ENCODE measurements at places on chromosomes 2 and 18.

DNA sequence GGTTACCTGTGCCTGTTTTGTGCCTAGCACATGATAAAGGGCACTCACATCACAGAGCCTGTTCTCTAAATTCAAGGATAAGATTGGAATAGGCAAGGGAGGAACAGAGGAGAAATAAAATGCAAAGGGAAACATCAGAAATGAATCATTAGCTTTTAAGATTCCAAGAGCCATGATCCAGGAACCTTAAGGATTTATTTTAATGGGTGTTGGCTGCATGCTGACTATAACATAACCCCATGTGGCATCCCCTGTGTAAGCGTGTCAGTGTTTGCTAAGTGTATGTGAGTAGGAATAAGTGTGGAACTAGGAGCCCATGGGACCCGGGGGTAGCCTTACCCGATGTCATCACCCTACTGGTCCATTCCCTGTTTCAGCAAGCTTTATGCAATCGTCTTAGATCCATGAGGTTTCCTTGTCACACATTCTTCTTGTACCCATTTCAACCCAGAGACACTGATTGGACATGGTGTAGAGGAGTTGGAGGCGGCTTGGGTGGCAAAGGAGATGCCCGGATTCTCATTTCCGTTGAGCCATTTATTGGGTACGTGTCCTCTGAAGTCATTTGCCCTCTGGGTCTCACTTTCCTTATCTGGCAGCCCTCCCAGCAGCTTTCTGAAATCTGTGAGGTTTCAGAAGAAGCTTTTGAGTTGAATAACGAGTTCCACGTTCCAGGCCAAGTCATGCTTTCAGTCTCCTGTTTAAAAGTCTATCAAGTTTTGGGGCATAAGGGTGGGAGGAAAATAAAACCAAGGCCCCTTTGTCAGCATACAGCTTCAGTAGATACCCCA is 117.0 kb downstream of the MGAT5 start:
- DNase-seq, result no peak

DNA sequence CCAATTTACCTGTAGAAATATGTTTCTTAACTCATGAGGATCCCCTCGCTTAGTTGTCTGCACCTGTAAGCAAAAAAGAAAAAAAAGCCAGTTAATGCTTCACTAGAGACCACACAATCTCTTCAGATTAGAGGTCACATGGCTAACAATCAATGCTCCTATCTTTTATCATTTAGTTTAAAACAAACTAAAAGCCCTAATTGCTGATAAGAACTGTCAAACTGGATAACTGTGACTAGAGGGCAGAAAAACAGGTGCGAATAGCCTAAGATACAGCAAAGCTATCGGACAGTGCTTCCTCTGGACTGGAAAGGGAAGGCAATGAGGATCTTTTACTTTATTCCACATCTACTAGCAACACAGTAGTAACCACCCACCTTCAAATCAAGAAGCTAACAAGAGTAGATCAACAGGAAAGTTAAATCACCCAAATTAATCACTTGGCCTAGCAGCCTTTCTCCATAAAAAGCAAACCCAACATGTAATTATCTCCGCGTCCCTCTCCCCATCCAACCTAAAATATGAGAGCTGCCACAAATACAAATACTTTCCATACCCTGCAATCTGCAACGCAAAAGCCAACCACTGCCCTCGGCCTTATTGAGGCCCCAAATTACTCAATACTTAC is 734 bp downstream of the SLC25A12 start:
- DNase-seq, result no peak

- DNase-seq, result no peak
These were observed 451.4 kb downstream of the TNS1 start for GRCh38 chr2:217551252-217551899.

DNA sequence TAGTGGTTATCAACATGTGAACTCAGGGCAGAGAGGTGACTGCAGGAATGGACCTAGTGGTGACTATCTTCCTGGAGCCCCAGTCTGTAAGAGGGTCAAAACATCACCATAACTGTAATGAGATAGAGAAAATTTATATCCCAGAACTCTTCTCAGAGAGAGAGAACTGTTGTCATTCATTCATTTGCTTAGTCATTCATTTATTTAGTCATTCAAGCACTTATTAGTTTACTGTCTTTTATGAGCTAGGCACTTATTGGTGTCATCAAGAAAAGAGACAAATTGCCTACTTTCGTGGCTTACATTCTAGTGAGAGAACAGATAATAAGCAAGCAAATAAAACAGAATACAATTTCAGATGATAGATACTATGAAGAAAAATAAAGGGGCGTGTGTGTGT is 34.1 kb downstream of the DOK1 start:
- DNase-seq, result no peak

DNA sequence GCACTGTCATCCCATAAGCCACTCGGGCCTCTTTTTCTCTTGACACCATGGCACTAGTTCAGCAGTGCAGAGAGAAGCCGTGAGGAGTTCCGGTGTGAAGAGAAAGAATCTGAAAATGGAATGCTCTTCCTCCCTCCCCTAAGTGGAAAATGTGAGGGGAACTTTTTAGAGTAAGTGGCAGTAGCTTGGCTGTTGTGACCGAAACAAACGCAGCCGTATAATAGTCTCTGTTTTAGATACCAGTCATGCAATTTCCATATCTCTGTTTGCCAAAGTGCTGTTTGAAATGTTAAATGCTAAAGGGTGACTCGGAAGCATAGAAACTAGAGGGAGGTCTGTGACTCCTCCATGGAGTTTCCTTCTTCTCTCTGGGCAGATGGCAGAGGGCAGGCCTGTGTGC is 122.9 kb downstream of the MTCL1 start:
- no peak for DNase-seq

DNA sequence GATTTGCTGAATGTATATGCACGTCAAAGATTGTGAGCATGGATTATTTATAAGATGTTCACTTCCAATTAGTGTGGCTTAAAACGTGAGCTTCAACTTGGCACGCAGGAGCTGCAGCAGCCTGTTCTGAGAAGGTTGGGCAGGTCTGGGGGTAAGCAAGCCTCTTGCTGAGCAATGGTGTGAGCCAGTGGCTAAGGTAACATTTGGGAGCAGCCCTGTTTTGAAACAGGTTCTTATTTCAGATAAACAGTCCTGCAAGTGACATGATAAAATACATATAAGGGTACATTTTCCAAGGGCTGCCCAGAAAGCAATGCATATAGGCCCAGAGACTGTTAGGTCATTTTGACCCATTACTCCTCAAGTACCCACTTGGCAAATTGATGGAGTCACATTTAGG is 415.3 kb downstream of the ZNF521 start:
- no peak for DNase-seq

- peak; percentile 24 for DNase-seq
These were observed 226.2 kb upstream of the TNP1 start for GRCh38 chr2:217086038-217086522.

DNA sequence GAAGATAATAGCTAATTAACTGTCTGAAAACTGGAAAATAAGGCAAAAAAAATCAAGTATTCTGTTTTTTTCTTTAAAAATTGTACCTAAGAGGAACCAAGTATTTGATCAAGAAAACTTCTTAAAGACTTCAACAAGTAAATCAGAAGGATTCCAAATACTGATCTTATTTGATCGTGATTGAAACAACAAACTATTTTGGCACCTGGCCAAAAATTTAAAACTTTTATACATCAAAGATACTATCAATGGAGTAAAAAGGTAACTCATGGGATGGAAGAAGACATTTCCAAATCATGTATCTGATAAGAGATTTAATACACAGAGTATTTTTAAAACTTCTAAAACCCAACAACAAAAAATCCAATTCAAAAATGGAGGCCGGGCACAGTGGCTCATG is 46.7 kb downstream of the CFAP210 start:
- DNase-seq, result no peak

DNA sequence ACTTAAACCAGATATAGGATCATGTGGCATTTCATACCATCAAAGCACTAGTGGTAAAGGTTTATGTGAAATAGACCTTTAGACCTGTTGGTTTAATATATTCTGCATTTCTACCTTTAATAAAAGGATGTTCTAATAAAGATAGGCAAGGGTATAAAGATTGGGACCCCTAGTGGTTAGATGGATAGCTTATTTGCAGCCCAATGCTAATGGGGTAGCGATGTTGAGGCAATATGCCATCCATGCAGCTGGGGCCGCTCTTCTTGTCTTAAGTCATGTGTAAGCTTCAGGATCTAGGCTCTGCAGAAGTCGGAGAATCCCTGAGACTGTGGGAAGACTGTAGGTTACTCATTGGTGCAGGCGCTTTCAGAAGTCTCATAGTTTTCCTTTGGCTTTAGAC is 114.9 kb downstream of the ICOS start:
- no peak for DNase-seq

DNA sequence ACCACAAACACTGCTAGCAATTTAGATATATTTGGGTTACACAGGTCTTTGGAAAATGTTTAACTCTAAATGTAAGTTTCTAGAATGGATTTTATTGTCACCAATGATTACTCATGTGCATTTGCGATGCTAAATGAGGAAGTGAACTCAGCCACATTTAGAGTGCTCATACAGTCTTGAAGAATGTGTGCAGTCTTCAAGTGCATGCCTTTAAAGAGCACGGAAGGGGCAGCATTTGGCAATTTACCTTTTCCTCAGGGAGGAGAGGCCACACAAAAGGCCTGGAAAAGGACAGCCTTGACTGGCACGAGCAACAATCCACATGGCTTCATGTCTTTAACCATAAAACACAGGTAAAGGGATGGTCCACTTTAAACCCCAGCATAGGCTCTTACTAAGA is 78.5 kb upstream of the STK17B start:
- DNase-seq, result no peak

DNA sequence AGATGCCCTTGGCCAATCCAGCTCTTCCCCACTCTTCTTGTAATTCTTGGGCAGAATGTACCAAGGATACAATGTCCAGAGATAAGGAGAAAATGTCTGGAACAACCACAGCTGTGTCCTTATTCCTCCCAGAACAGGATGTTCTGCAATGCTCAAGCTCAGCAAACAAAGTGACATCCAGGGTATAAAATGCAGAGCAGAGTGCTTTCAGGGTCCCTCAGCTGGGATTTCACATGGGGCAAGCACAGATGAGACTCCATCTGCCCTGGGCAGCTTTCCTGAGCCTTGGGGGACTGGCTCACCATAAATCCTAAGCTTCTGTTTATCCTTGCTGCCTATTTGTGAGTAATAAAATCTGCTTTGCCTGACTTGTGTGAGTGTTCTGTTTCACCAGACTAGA is 127.4 kb downstream of the VAPA start:
- DNase-seq, result no peak

- DNase-seq, result no peak
These were observed 24.2 kb downstream of the ICOS start for GRCh38 chr2:203960811-203961210.

DNA sequence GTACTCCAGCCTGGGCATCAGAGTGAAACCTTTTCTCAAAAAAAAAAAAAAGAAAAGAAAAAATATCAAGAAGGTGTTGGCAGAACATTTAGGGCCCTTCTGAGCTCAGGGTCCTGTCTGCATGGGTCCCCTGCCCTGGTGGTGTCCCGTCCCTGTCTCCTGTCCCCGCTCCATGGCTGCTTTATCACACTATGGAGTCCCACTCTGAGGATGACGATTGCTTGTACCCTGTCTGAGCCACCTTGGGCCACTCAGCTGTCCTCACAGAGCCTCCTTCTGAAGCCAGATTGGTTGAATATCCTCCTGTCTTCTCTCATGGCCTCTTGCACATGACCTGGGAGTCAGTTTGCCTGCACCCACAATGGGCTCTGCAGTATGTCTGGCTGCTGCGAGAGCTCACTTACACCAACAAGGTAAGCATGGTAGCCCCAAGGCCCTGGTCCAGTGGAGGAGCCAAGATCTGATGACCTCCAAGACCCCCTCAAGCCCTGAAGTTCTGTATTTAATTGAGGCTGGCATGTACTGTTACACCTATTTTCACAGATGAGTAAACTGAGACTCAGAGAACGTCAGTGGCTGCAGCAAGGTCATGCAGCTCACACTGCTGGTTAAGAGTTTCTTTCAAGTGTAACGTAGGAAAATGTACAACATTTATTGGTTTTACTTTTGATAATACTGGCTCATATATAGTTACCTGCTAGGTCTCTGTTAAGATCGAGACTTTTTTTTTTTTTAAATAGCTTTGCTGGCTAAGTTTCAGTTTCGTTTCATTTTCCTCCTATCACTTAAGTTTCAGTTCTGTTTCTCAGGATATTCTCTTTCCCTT is 16.9 kb upstream of the ZCCHC2 start:
- peak; percentile 42 for DNase-seq

DNA sequence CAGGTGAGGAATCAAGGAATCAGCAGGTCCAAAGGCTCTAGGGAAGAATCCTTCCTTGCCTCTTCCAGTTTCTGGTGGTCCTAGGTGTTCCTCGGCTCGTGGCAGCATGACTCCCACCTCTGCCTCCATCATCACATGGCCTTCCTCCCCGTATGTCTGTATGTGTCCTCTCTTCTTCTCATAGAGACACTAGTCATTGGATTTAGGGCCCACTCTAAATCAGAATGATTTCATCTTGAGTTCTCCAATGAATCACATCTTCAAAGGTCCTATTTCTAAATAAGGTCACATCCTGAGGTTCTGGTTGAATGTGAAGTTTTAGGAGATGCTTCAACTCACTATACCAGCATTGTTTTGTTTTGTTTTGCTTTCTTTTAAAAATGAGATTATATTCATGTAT is 11.1 kb upstream of the AGFG1 start:
- DNase-seq, result peak; percentile 17

- no peak for DNase-seq
These were observed 64.0 kb upstream of the GALNT5 start for GRCh38 chr2:157193461-157193860.

DNA sequence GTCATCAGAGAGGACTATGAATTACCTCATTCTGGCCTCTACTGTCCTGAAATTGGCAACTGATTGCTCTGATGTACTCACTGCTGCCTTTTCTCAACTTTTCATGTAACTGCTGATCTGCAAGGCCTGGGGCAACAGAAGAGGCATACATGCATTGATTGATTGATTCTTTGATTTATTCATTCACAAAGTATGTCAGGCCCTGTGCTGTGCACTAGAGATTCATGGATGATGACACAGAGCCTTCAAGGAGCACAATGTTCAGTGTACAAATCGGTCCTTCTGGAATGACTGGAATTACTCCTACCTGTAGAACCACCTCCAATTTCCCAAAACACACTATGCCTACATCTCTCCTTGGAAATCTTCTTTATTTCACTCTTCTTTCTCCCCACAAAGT is 111.3 kb downstream of the LRATD1 start:
- no peak for DNase-seq
